Muscle of arm (tissue), 14 donors: ENCODE measurements at places on chromosomes 4 and X. TPM values are rescaled to one million over a fixed set of nuclear protein-coding genes. Genes with fewer than 3 reads are reported as not detected.

The ADGRL3 gene
- 29.3 TPM for polyA plus RNA-seq

The GRIPAP1 gene
- 35.9 TPM for polyA plus RNA-seq

The ABCG2 gene
- 4.0 TPM for polyA plus RNA-seq

The RAI2 gene
- polyA plus RNA-seq, result 8.1 TPM

The SPP1 gene
- 95.1 TPM for polyA plus RNA-seq

The TMEM255A gene
- not detected for polyA plus RNA-seq

The GAB1 gene
- polyA plus RNA-seq, result 27.0 TPM

The RASSF6 gene
- polyA plus RNA-seq, result 0.52 TPM

The IQSEC2 gene
- polyA plus RNA-seq, result 10.9 TPM

DNA sequence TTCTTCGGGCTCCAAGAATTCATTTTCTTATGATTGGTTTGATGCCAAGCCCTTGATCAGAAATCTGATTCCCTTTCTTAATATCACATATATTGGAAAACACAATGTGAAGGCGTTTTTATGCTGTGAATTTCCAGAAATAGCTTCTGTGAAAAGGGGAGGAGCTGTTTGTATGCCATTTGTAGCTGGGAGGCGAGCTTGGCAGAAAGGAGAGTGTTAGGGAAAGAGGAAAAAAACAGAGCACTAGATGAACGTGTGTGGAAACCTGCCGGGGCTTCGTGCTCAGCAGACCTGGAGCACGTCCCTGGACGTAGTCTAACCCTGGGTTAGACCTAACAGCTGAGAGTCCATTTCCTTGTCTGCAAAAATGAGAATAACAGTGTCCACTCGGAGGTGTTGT, 3.4 kb downstream of the CLCN4 start:
- no peak for DNase-seq

DNA sequence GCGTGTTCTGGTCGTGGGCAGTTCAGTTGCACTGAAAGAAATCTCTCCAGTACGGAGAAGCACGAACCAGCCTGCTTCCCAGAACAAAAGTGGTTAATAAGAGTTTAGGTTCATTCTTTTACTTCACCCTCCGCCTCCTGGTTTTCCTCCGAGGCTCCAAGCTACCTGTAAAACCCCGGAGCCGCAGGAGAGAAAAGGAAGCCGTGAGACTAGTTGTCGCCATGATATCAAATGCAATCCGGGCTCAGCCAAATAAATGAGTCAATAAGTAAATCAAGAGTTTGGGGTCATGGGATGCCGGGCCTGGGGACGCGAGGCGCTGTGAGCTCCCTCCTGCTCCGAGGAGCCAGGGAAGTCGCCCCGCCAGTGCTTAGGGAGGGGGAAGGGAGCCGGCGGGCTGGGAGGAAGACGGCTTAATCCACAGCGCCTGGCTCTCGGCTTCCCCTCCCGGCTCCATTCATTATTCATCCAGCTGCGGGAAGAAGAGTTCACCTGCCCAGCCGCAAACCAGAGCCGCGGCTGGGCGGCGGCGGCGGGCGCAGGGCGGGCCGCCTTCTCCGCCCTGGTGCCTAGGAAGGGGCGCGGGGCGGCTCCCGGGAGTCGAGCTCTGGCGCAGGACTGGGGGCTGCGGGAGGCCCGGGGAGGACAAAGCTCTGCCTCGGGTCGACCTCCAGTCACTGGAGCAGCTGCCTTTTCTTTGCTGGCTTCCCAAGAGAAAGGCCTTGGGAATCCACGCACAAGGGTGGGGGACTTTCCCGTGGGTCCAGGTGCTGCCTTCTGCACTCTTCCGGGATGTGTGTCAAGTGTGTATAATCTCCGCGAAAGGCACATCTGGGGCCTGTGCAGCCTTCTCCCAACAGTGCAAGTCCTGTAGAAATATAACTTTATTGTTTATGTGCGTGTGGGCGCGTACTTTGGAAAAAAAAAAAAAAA, 1.7 kb downstream of the FRAS1 start:
- peak; percentile 43 for DNase-seq

DNA sequence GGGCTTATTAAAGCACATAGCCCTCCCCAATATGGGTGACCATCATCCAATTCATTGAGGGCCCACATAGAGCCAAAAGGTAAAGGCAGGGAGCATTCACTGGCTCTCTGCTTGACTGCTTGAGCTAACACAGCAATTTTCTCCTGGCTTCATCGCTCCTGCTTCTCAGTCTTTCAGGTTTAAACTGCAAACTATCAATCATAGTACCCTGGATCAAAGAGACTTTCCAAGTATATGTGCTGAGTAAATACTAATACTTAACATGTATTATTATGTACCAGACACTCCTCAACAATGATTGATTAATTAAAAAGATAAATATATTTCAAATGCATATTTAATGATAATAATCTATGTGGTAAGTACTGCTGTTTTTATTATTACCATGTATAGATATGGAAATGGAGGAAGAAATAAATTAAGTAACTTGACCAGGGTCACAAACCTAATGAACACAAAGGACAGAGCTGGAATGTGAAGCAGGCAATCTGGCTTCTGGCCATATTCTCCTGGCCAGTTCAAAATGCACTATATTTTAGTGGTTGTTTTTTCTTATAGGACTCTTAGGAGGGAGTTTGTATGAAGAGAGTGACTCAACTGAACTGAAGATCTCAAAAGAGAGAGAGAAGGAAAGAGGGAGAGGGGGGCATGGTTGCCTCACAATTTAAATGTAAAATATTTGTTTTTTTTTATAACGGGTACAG, 1197.3 kb downstream of the TECRL start:
- no peak for DNase-seq

DNA sequence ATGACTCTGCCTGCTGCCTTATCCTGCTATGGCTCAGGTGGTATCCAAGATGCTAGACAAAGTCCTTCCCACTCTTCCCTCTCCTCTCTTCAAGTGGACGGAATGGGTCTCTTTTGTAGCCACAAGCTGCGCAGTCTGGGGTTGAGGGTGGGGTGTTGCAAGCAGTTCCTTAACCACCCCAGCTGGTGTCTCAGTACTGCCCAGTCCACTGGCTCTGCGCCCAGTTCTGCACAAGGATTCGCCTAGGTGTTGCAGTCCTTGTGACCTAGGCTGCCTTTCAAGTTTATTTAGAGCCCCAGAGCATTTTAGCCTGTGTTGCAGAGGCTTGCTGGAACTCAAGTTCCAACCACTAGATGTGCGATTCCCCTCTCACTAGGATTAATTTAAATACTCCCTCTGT, 120.7 kb downstream of the NEXMIF start:
- no peak for DNase-seq

DNA sequence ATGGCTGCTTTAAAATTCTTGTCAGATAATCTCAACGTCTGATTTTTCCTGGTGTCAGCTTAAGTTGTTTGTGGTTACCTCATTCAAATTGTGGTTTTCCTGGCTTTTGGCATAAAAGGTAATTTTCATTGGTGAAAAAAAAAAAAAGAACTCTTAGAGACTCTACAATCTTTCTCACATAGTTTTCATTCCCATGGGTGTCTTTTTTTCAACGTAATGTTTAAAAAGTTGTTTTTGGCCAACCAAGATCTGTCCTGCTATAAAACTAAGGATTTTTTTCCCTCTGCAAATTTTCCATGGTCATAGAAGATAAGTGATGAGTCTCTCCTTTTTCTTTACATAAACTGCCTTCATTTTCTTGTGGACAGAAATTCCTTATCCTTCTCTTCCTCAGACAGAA, 28.9 kb upstream of the RPS6KA6 start:
- DNase-seq, result no peak

GRCh38 chr4:5051278-5052203, at the start of gene STK32B:
Gene STK32B (plus strand): TSS chr4:5051480.
- no peak for DNase-seq

DNA sequence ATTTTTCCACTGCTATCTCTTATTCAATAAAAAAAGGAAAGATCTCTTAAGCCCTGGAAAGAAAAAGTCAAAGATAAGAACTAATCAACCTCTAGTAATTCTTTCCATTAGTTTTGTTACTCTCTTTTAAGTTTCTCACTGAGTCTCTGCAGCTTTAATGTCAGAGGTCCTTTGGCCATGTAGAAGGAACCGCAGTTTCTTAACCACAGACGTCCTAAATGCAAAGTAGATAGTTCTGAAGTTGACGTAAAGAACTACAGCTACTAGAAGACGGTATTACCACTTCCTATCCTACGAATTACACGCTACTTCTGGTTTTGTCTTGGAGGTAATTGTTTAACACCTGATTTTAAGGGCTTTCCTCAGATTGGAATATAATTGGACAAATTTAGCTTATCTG, 325.9 kb downstream of the ANKRD50 start:
- DNase-seq, result no peak

GRCh38 chr4:89899152-89899551, 4.5 kb downstream of the MMRN1 start:
- no peak for DNase-seq

DNA sequence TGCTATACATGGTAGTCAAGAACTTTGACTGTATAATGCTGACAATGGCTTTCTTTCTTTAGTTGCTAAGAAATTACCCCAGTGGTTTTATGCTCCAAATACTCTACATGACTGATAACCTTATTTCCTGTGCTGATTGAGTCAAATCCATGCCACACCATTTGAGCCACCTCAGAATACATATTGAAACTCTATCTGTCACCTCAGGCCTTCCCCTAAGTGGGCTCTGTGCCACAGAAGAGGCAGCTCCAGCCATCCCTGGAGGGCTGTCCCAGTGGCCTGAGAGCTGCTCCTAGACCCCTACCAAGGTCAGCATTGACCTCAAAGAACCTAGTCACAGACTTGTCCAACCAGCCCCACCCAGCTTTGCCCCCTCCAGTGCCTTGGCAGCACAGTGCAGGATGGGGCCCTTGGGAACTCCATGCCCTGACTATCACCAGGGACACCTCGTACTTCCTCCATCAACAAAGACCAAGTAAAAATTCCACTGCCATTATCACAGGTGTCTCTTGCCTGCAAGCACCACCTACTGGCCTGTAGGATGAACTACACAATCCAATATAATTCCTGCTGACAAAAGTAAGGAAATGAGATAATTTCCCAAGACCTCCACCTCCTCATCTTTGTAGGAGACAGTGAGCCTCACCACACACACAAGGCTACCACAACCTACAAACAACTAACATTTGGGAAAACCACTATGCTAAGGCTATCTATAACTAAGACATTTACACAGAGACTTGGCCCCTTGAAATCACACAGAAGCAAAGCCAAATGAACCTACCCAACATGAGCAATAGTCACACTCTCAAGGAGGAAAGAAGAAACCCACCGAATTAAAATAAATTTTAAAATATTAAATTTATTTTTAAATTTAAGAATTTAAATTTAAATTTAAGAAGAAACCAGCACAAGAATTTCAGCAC, 239.9 kb downstream of the NKX6-1 start:
- no peak for DNase-seq

DNA sequence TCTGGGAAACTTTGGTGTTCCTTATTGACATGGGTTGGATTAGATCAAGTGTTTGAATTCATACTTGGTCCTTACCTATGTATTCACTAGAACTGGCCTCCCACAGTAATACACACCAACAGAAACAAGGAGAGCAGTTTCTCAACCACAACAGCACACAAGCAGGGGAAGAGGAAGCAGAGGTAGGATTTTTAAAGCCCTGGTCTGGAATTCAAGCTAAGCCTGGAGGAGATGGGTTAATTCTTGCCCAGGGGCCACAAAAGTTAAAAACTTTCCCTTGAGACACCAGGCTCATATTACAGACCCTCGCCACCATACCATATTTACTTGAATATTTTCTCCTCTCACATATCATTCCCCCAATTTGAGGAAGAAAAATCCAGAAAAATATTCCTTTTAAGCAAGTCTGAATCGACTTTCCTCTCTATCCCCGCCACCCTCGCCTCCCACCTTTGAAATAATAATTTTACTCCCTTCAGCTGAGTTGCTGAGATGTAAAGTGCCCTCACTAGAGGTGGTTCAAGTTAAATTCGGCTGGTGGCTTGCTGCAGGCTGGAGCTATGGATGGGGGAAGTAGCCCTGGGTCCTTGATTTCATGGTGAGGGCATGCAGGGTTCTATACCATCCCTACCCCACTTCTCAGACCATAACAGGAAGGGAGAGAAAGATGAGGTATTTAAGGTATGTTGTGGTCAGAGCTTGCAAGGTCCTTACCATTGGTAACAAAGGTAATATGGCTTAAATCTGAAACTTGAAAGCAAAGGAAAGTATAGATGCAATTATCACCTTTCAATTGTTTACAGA, 440.2 kb downstream of the INPP4B start:
- DNase-seq, result peak; percentile 21

DNA sequence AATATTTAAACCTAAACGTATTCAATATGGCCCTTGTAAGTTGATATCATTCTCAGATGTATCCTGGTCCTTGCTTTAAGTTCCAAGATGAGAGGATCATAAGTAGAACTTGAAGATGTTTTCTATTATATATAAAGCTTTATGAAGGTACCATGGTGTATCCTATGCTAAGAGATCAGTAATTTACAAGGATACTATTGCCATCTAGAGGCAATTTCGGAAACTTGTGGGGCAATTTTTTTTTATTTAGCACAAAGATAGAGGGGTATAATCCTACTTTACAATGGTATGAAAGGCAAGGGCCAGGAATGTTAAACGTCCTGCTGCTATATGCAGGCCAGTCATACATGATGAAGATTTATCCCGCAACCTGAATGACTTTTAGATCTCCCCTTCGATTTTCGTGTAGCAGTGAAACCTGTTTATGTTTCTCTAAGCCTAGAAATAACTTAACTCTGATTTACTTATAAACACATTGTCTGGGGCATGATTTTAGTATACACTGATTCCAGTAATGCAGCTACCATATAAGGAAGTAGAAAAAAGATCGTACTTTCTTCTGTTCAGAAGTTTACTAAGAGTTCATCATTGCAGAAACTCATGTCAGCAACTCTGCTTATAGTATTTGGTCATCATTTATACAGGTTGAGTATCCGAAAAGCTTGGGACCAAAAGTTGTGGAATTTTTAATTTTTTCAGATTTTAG, 2.6 kb downstream of the SLC25A31 start:
- peak; percentile 32 for DNase-seq

- DNase-seq, result no peak
Measured at GRCh38 chr4:93897559-93897958, 69.0 kb downstream of the ATOH1 start.

- peak; percentile 95 for DNase-seq
Measured at GRCh38 chr4:26206339-26206738, 114.5 kb upstream of the RBPJ start.

DNA sequence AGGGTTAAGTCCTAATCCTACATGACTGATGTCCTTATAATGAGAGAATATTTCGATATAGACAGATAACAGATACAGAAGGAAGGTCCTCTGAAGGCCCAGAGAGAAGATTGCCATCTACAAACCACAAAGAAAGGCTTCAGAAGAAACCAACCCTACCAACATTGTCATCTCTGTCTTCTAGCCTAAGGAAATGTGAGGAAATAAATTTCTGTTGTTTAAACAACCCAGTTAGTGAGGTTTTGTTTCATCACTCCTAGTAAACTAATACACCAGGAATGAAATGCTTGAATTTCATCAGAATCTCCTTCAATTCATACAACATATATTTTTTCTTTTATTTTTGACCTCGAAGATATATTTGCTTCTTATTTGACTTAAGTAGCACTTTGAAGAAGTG, 1527.8 kb downstream of the STIM2 start:
- no peak for DNase-seq

- no peak for DNase-seq
Measured at GRCh38 chrX:19760841-19761512, 126.4 kb downstream of the SH3KBP1 start.

GRCh38 chr4:40200875-40201801, 4.3 kb downstream of the RHOH start:
- no peak for DNase-seq
